ENCODE measurements at places on chromosomes 4 and X. TPM values are rescaled to one million over a fixed set of nuclear protein-coding genes. Genes with fewer than 3 reads are reported as not detected.

GPR143 gene
- total RNA-seq, result not detected

XK gene
- total RNA-seq, result under 0.01 TPM

MORC4 gene
- total RNA-seq, result 40.9 TPM

GABRB1 gene
- 0.73 TPM for total RNA-seq

C4orf51 gene
- total RNA-seq, result not detected

BST1 gene
- 13.8 TPM for total RNA-seq

PAGE5 gene
- not detected for total RNA-seq

EPHA5 gene
- total RNA-seq, result 4.5 TPM

BGN gene
- total RNA-seq, result 10.5 TPM

TXK gene
- 0.17 TPM for total RNA-seq

HPGDS gene
- not detected for total RNA-seq

SPINK2 gene
- total RNA-seq, result not detected

NDST3 gene
- total RNA-seq, result not detected

TCEAL8 gene
- 155 TPM for total RNA-seq

SHROOM4 gene
- total RNA-seq, result 0.44 TPM

MMRN1 gene
- not detected for total RNA-seq

PHOX2B gene
- total RNA-seq, result not detected

RHOXF2 gene
- total RNA-seq, result not detected

ANOS1 gene
- not detected for total RNA-seq

RPS6KA6 gene
- 3.1 TPM for total RNA-seq

CDX4 gene
- not detected for total RNA-seq

COL4A6 gene
- 1.5 TPM for total RNA-seq

TMEM150C gene
- 0.15 TPM for total RNA-seq

HPGD gene
- 0.33 TPM for total RNA-seq

SHISA3 gene
- total RNA-seq, result 0.17 TPM

ZNF595 gene
- total RNA-seq, result 10.8 TPM

RNF212 gene
- 4.6 TPM for total RNA-seq

AKAP14 gene
- total RNA-seq, result not detected

SH3D19 gene
- total RNA-seq, result 69.7 TPM

PNMA6A gene
- 8.1 TPM for total RNA-seq

VCX3B gene
- not detected for total RNA-seq

SPANXB1 gene
- not detected for total RNA-seq

IQCM gene
- total RNA-seq, result not detected

DCAF8L2 gene
- total RNA-seq, result under 0.01 TPM

PLXNB3 gene
- total RNA-seq, result 6.1 TPM

PCDH19 gene
- total RNA-seq, result under 0.01 TPM

HTN1 gene
- total RNA-seq, result not detected

POU3F4 gene
- not detected for total RNA-seq

NXF2 gene
- total RNA-seq, result not detected
